Kidney tubule cell (primary cell): ENCODE measurements at places on chromosomes 2 and 18.

DNA sequence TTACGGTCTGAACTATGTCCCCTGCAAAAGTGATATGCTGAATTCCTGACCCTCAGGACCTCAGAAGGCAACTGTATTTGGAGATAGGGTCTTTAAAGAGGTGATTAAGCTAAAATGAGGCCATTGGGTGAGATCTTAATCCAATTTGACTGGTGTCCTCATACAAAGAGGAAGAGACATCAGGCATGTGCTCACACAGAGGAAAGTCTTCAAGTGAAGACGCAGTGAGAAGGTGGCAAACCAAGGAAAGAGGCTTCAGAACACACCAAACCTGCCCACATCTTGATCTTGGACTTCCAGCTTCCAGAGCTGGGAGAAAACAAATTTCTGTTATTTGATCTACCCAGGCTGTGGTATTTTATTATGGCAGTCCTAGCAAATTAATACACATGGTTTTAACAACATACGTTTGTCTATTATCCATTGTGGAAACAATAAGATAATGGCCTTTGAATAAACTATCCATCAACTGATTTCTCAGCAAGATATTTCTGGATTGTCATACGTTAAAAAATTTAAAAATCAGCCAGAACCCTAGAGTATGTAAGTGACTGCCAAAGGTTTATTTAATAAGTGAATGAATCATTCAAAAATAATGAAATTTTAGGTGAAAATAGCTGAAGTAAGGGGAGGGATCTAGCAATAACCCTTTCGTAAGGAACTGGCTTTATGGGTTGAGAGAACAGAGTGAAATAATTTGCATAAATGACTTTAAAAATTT lies 6.5 kb downstream of the WIPF1 start:
- DNase-seq = no peak

DNA sequence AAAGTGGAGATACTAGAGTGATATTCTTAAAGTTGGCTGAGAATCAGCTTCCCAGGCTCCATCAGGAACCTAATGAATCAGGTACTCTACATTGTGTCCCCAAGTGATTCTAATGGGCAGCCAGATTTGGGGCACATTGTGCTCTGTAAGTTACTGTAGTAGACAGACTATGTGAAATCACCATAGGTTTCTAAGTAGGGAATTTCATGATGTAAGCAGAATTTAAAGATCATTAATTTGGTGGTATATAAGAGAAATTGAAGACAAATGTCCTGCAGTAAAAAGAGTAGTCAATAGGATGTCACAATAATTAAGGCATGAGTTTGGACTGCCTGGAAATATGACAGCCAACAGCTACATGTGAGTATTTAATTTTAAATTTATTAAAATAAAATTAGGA lies 602.4 kb upstream of the ACVR2A start:
- no peak for DNase-seq

DNA sequence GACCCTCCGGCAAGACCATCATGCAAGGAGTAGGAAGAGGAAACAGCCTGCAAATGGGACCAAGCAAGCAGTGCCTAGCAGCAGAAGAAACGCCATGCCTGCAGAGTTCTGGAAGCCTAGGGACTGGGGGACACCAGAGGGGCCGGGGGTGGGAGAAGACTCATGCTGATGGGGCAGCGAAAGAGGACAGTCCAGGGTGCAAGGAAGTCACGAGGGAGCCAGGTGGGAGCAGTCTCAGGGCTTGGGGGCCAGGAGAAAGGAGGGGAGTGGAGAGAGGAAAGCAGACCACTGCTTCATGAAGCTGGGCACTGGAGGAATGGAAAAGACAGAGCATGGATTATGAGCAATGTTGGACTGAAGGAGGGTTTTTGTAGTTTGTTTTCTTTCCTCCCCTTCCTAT lies 119.4 kb upstream of the CAPN13 start:
- no peak for DNase-seq

- DNase-seq = peak; percentile 6
Observed at GRCh38 chr18:68725346-68725745, 10.4 kb upstream of the TMX3 start.

GRCh38 chr2:185787227-185788145 lies 48.9 kb downstream of the FSIP2 start:
- peak; percentile 53 for DNase-seq

- peak; percentile 84 for DNase-seq
Observed at GRCh38 chr18:58793361-58793760, 71.3 kb upstream of the ZNF532 start.

DNA sequence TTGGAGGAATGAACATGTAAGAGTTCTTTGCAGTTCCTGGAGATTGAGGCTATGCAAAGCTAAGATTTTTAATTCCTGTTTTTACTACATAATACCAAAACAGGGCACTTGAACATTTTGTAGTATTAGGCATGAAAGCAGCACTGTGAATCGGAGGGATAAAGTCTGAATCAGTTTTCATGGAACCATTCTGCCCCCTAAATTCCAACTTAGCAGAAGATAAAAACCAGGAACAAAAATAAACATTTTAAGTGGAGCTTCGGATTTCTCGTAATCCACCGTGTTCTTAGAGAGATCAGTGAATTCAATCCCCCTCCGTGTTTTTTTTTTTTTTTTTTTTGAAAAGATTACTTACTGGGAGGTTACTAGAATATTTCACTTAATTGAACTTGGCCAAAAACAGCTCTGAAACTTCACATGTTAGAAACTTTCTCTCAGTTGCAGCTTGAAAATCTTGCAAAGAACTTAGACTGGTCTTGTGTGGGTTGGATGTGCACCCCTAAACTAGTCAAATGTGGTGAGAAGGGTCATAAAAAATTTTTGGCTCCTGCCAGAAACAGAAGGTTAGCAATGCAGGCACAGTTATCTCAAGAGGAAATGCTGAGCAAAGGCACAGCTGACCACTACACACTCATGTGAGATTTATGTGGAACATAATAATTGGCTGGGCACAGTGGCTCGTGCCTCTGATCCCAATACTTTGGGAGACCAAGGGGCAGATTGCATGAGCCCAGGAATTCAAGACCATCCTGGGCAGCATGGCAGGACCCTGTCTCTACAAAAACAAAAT lies 145.4 kb upstream of the RNF152 start:
- no peak for DNase-seq

- peak; percentile 35 for DNase-seq
Observed at GRCh38 chr2:207791579-207792243, 22.0 kb upstream of the FZD5 start.

DNA sequence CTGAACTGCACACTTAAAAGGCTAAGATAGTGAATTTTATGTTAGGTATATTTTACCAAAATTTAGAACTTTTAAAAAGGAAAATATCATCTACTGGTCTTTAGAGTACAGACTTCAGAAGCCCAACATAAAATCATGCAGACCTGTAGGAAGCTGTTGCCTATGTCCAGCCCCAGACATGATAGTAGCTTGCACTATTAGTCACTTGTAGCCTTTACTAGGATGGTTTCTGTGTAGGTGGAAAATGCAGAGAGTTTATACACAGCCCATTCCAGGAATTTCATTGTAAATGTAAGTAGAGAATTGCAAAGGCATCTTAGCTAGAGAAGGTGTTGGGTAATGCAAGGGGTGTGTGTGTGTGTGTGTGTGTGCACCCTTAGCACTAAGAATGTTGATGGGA lies 640.2 kb downstream of the RNF144A start:
- DNase-seq = no peak

- peak; percentile 68 for DNase-seq
Observed at GRCh38 chr18:75635096-75635495, 207.6 kb upstream of the SMIM21 start.

- peak; percentile 54 for DNase-seq
Observed at GRCh38 chr2:235494716-235495372, 1.0 kb downstream of the AGAP1 start.

- DNase-seq = peak; percentile 89
Observed at GRCh38 chr2:24382363-24383073, 22.2 kb upstream of the ITSN2 start.

GRCh38 chr2:16658076-16658739 lies 7.4 kb downstream of the CYRIA start:
- no peak for DNase-seq

- no peak for DNase-seq
Observed at GRCh38 chr2:57563015-57563414, 483.6 kb upstream of the VRK2 start.

DNA sequence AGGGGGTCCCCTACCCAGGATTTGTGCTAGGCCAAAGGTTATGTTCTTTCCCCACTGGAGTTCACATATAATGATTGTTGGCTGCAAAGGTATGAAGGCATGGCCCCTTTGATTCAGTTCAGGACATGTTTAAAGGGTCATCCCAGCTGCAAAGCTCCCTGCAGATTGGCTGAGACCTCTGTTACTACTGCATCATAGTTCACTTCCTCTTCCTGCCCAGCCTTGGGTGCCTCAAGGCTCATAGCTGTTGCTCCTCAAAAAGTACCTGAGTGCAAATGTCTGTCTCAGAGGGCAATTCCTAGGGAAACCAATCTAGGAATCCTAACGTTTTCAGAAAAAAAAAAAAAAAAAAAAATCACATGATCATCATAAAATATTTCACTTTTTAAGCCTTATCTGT lies 125.1 kb downstream of the ATL2 start:
- DNase-seq = no peak

DNA sequence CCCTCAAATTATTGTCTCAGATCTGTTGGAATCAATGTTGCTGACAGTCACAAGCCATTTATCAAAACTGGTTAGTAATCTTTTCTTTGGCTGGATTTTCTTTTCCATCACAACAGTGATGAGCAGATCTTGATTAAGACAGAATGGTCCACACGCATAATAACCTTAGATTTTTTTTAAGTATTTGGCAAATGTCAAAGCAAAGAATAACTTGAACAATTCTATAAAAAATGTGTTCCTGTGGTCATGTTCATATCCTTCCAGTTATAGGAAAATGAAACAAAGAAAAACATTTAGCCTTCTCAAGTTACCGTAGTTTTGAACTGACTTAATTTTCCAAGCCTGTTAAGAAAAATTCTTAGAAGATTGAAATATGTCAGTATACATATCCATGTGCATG lies 659.9 kb upstream of the ID2 start:
- no peak for DNase-seq

DNA sequence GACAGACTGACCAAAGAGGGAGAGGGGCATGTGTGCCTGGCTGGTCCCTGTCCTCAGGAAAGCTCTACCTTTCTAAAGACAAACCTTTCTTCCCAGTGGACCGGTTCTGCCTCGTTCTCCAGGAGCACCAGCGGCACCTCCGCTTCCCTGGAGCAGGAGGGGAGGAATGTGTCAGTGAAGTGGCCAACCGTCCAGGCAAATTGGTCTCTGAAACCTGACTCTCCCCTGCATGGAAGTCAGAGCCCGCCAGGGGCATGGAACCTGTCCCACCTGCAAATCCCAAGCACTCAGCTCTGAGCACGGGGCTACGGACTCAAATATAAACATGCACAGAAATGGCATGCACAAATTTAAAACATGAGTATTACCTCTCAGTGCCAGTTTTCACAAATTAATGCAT lies 62.9 kb downstream of the COL6A3 start:
- DNase-seq = no peak

GRCh38 chr2:126381091-126381490 lies 274.9 kb upstream of the GYPC start:
- DNase-seq = no peak

- DNase-seq = no peak
Observed at GRCh38 chr2:72040629-72041571, 106.8 kb downstream of the CYP26B1 start.

- peak; percentile 74 for DNase-seq
Observed at GRCh38 chr2:240568678-240569522, 616 bp downstream of the RNPEPL1 start.

DNA sequence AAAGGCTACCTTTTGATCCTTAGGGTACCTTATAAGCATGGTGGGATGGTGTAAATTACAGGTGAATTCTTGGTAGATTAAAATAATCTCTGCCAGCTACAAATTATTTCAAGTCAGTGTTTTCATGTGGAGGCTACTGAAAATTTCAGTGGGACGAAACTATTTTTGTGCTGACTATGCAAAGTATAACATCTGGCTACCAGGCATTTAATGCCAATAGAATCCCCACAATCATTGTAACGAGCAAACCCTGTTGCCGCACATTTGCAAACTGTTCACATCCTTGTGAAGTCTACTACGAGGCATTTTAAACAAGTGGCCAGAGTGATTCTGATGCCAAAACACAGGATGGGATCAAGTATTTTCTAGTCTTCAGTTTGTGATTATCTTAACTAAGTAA lies 48.1 kb upstream of the SDC1 start:
- no peak for DNase-seq

- DNase-seq = peak; percentile 37
Observed at GRCh38 chr2:171958475-171958874, 36.2 kb downstream of the HAT1 start.

- DNase-seq = no peak
Observed at GRCh38 chr2:52956118-52956517, 811.5 kb upstream of the CHAC2 start.

DNA sequence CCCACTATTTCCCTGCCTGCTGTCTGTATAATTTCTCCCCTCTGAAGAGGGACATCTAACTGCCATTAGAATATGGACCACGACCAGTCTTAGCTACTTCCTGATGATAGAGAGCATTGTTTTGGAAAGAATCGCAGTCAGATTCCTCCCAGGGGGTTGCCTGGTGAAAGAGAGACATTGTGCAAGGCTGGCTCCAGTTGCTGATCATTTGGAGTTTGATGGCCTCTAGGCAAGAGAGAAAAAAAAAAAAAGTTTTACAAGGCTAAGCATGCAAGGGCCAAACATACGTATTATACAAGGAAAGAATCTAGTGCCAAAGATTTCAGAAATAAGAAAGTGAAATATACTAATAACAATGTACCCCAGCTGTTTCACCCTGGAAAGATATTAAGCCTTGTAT lies 182.2 kb downstream of the CMPK2 start:
- no peak for DNase-seq

- DNase-seq = no peak
Observed at GRCh38 chr2:211451642-211452041, 895.2 kb downstream of the CPS1 start.

DNA sequence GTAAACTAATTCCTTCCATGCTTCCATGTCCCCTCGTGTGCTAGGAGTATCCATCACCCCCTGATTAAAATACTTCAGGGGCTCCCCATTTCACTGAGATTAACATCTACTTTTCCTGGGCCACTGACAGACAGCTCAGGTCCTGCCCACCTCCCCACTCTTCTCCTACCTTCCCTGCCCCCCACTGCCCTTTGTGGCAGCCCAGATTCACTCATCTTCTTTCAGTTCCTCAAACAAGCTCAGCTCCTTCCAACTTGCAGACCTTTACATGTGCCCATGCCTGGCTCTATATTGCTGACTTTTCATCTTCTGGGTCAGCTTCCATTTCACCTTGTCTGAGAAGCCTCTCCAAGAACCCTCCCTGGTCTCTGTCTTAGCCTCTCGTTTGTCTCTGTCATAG lies 12.0 kb downstream of the RUFY4 start:
- DNase-seq = no peak

DNA sequence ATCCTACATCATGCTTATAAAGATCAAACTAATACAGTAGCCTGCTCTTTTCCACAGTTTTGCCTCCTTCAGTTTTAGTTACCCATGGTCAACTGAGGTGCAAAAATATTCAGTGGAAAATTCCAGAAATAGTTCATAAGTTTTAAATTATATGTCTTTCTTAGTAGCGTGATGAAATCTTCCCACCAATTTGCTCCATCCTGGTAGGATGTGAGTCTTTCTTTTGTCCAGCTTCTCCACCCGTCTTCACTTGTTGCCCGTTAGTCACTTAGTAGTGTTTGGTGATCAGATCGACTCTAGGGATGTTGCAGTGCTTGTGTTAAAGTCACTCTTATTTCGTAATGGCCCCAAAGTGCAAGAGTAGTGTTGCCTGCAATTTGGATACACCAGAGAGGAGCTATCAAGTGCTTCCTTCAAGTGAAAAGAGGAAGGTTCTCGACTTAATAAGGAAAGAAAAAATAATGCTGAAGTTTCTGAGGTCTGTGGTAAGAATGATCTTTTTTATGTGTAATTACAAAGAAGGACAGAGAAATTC lies 57.0 kb downstream of the CEP192 start:
- DNase-seq = no peak

- DNase-seq = no peak
Observed at GRCh38 chr2:47096451-47096850, 58.7 kb downstream of the STPG4 start.
